ENCODE measurements at places on chromosomes 1 and 21.

GRCh38 chr1:151570819-151571218 lies 30.7 kb downstream of the TUFT1 start:
- no peak for DNase-seq

DNA sequence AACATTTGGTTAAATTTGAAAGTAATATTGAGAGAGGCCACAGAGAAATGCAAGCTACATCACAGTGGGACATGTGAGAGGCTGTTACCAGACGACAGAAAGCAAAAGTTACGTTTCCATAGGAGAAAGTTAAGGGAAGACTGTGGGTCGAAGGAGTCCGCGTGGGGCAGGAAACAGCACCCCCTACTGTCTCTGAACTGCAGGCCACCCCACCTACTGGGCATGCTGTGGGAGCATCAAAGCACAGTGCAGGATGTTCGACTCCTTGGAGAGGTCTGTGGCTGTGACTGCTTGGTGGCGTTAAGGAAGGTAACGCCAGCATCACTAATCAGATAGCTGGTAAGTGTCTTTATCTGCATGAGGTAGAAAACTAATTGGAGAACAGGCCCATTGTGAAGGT lies 123.9 kb downstream of the PTBP2 start:
- no peak for DNase-seq

GRCh38 chr1:40161888-40162397 lies 756 bp downstream of the RLF start:
- no peak for DNase-seq

DNA sequence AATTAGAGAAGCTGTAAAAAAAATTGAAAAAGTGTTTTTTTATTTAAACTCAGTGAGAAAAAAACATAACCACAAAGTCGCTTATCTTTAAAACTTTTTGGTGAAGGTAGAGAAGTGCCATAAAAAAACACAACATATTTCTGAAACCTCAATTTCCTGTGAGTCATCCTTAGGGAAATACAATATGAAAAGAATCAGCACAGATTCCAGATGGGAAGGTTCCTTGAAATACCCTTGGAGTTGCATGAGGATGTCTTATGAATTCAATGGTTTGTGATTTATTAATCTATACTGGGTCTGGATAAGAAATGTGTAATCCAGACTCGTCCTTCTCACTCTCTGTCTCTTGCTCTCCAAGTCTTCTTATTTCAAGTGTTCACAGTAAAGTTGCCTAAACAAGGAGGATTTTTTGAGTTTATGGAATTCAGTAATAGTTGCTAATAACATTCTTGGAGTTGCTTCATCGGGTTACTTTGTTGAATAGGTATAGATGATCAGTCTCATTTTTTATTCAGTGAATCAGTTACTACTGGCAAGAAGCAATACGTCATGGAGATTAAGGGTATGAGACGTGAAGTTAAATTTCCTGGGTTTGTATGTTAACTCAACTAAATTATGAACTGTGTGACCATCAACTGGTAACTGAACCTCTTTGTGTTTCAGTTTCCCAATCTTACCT lies 191.4 kb downstream of the KCNK2 start:
- DNase-seq = no peak

DNA sequence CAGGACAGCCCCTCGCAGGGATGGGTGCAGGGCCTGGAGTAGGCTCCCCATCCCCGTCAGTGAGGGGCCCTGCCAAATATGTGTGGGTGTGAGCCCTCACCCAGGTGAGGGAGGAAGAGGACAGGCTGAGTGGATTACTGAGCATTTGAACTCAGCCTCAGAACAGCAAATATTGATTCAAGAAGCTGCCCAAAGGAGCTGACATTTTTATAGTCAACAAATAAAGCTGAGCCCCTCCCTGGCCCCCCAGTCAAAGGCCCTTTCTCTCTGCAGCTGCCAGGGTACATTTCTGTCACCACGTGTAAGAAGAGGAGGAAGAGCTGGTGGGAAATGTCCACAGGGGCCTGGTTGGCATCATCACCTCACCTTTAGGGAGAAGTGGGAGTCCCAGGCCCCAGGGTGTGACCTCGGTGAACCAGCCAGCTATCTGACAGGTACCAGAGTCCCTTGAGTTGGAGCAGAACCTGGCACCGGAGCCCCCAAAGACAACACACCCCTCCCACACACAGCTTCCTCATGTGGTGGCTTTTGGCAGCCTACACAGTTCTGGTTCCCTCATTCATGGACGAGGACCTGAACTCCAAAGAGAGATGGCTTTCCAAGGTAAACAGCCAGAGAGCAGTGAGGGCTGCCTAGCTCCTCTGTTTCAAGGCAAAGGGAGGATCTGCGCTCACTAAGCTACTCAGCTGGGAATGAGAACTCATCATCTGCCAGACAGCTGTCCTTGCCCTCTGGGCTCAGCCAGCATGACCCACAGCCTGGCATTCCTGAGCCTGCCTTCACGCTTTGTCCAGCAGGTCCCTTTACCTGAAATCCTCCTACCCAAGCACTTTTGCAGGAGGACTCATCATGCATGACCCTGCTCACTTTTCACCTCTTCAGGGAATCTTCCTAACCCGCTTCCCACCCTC lies 43.0 kb upstream of the TENT5C start:
- no peak for DNase-seq

DNA sequence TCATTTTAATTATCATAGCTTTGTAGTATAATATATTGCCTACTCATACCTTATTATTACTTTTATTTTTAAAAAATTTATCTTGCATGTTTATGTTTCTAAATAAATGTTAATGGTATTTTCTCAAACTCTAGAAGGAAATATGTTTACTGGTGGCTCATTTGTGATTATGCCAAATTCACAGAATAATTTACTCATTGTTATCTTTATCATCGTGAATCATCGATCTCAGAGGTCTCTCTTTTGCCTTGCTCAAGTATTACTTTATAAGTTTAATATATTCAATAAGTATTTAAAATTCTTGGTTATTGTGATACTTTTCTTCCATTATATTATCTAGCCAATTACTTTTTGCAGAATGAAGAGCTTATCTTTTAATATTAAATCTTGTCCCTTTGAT lies 836.7 kb upstream of the ADAMTS5 start:
- DNase-seq = no peak

- no peak for DNase-seq
These were observed 203.9 kb downstream of the TOMM20 start for GRCh38 chr1:234924450-234925355.

- DNase-seq = no peak
These were observed 1600.6 kb downstream of the PLA2G4A start for GRCh38 chr1:188429386-188429785.

DNA sequence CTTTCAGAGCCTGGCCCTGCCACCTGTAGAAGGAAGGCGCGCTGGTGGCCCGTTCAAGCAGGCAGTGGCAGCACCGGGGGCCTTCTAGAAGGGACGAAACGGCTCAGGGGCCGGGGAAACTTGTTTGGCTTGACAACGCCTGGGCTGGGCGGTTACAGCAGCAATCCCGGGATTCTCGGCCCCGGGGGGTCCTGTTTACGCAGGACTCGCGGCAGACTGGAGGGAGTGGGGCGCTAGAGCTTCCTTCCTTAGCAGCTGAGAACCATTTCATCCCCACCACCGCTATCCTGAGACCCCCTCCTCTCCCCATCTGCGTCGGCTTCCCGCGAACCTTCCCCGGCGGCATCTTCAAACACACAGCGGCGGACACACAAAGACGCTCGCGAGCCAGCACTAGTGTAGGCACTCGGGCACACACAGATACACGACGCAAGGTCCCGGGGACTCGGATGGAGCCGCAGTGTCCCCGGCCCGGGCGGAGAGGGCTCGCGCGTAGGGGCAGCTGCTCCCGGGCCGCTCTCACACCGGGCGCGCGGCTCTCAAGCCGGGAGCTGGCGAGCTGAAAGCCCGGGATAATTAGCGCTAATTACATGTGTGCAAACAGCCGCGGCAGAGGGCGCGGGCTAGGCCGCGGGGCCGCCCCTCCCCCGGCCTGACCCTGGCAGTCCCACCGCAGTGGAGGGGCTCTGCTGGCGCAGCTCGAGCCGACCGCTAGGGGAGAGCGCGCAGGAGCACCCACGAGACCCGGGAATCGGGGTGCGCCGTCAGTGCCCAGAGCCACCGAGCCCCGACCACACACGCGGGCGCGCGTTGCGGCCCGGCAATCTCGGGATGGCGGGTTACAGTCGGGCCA lies 271.4 kb downstream of the FOXD2 start:
- peak; percentile 94 for DNase-seq

DNA sequence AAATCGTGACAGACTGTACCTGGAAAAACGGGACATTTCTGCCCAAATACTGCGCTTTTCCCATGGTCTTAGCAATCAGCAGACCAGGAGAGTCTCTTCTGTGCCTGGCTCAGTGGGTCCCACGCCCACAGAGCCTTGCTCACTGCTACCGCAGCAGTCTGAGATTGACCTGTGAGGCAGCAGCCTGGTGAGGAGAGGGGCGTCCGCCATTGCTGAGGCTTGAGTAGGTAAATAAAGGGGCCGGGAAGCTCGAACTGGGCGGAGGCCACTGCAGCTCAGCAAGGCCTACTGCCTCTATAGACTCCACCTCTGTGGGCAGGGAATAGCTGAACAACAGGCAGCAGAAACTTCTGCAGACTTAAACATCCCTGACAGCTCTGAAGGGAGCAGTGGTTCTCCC lies 203.1 kb downstream of the DENND1B start:
- DNase-seq = no peak

DNA sequence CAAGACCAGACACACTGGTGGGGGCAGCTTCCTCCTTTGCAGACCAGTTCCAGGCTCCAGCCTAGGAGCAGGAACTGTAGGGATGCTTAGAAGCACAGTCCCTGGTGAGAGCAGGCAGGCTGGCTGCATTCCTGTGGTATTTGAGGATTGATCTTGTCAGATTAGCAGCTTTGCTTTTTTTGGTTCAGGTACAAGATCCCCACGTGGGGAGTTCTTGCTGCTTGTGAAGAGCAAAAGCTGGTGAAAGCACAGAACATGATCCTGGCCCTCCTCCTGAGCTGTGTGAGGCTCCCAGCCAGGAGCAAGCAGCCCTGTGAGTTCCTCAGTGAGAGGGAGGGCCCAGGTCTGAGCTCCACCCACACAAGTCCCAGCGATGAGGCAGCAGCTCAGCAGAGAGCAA lies 75.3 kb upstream of the ARTN start:
- no peak for DNase-seq

DNA sequence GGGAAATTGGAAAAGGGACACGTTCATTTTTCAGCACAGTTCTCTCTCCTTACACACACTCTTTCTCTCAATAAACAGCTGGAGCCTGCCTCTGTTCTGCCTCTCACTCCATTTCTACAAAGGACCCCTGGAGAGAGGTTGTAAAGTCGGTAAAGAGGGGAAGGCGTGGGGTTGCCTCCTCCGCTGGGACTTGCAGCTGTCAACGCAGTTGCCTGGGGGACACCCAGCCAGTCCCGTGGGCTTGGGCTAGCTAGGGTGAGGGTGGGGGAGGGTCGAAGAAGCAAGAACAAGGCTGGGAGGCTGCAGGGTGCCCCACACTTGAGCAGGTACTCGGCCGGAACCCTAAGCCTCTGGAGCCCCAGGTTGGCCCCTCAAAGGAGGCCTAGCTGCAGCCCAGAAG lies 27.6 kb downstream of the C1orf216 start:
- DNase-seq = no peak

- DNase-seq = no peak
These were observed 105.4 kb downstream of the CENPF start for GRCh38 chr1:214708321-214708955.

DNA sequence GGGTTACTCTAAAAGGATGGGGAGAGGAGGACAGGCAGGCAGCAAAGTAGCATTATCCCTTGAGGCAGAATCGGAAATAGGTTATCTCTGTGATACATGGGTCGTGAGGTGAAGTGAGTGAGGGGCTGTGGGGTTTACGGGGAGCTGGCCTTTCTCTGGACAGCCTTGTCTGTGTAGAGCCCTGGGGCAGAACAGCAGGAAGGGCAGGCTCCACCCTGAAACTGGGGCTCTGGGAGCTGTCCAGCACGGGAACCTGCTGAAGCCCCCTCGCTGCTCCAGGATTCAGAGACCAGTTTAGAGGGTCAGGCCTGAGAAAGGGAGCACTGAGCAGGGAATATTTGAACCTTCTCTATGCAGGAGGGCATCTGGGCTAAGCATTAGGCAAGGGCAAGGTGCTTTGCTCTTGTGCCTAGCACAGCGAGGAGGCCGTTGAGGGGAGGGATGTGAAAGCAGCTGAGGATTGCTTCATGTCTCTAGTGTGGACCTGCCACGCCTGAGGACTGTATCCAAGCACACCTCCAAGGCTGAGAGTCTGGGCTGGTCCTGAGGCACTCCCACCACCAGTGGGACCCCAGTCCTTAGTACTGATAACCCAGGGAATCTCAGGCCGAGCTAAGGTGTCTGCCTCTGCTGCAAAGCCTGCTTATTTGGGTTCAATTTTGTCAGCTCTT lies 55.8 kb downstream of the NAV1 start:
- DNase-seq = peak; percentile 60

- no peak for DNase-seq
These were observed 36.3 kb upstream of the CASZ1 start for GRCh38 chr1:10832703-10833102.

DNA sequence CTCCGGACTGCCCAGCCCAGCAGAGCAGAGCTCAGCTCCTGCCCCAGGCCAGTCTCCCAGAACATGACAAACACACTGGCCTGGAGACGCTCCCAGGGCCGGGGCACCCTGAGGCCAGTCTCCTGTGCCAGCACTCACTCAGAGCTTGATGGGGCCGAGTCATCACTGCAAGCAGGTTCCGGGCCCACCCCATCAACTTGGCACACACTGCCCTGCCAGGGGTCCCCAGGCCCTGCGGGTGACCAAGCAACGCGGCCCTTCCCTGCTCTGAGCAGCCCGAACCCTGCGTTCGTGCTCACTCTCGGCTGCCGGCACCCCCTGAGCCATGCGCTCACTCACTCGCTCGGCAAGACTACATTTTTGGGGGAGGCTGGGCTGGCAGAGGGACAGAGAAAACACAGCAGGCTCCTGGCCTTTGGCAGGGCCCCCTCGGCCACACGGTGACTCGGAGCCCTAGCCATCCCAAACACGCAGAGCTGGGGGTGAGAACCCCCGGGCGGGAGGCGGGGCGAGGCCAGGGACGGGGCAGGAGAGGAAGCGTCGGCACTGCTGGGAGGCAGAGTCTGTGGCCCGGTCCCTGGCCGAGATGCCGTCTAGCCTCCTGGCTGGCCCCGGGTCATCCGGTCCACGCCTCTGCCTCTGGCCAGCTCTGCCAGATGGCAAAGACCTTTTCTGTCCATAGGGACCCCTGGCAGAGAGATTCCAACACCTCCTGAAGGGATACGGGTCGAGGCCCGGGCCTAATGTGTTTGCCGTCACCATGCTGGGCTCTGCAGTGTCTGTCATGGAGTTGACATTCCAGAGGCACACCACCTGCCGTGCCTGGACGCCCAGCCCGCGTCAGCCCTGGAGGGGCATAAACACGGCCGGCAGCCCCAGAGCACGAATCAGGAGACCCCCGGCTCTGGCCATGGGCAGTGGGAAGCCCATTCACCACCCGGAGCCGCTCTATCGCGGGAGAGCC lies 68.0 kb downstream of the MEGF6 start:
- DNase-seq = peak; percentile 71
